ENCODE measurements at places on chromosomes 4 and X.
A peak's percentile ranks its signal among the peaks of the same experiment; 100 is the strongest.

DNA sequence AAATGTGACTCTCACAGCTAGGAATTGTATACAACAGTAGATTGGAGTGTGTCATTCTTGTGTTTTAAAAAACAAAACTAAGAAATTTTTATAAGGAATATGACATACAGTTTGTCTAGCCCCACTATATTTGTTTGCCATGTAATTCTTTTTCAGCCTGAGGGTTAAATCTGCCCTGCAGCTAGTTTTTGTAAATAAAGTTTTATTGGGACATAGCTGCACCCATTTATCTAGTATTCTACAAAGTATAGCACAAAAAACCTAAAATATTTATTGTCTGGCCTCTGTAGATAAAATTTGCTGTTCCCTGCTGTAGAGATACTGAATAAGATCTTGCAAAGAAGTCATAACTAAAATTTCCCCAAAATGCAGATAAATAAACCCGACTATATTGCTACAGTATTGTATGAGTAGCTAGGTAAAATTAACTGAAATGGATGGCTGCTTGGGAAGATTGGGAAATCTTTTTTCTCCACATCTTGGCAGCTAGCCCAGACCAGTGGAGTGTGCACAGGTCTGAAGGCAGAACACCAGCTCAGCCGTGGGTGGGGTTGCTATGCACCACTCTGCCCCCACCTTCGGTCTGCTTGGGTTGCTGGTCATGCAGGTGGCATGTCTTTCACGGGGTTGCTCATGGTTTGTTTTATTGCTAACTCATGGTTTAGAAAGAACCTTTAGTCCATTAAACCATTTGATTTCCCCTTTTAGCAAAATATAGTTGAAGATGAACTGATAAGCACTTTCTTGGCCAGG is 127.9 kb downstream of the KLHL8 start:
- DNase-seq = peak; percentile 59

DNA sequence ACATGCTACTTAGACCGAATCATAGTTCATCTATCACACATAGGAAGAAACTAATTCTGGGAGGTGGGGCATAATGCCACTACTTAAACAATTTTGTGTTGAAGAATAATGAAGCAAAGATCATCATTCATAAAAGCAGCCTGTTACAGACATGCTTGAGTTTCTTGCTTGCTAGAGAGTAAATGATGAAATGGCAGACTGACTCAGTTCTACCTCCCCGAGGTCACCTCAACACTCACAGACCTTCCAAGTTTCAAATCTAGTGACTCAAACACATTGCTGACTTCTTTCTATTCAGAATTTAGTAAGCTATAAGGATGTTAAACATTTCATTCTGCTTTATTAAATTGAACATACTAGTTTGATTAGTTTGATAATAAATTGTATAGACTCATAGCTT is 636.5 kb upstream of the FRG1 start:
- DNase-seq = no peak

- no peak for DNase-seq
Measured at GRCh38 chr4:140229881-140230280, 75.9 kb upstream of the MAML3 start.

GRCh38 chrX:24231131-24231540 is 81.6 kb downstream of the ZFX start:
- DNase-seq = peak; percentile 55

GRCh38 chr4:159582685-159583084 is 479.8 kb downstream of the RAPGEF2 start:
- DNase-seq = no peak

- no peak for DNase-seq
Measured at GRCh38 chr4:159237975-159238374, 135.1 kb downstream of the RAPGEF2 start.

- DNase-seq = no peak
Measured at GRCh38 chr4:14176613-14177012, 549.1 kb upstream of the BOD1L1 start.

- DNase-seq = no peak
Measured at GRCh38 chr4:39367166-39367565, 1.0 kb upstream of the RFC1 start.

- no peak for DNase-seq
Measured at GRCh38 chrX:39168609-39169008, 367.4 kb downstream of the MID1IP1 start.

DNA sequence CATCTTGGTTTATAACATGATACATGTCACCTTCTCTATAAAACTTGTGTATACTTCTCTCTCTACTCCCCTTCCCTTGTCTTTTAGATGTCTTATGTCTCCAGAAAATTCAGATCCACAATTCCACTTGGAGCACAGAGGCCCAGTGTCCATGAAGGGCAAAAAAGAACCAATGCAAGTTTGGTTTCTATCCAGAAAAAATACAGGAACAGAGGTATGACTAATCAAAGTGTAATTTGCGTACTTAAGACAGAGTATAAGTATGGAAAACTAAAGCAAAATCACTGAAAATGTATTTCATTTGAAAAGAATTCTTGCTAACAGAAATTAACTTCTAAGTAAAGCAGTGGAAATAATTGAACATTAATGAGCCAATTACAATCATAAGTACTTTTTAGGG is 46.2 kb downstream of the GUCY1B1 start:
- DNase-seq = no peak

Data from AG09319 (cell line).